ENCODE measurements at places on chromosomes 16 and 17.

DNA sequence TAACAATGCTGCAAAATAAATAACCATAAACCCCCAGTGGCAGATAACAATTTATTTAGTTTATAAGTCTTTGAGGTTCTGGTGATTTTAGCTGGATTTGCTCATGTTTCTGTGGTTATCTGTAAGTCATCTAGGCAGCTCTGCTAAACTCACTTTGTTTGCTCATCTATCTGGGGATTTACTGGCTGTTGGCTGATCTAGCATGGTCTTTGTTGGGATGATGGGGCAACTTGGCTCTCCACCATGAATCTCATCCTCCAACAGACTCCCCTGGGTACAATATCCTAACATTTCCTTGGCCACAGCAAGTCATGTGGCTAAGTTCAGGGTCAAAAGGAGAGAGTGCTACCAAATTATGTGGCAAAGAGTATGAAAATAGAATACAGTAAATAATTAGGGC, 359.3 kb downstream of the CA10 start:
- no peak for DNase-seq

GRCh38 chr17:75552425-75553294, 27.2 kb downstream of the LLGL2 start:
- DNase-seq = no peak

DNA sequence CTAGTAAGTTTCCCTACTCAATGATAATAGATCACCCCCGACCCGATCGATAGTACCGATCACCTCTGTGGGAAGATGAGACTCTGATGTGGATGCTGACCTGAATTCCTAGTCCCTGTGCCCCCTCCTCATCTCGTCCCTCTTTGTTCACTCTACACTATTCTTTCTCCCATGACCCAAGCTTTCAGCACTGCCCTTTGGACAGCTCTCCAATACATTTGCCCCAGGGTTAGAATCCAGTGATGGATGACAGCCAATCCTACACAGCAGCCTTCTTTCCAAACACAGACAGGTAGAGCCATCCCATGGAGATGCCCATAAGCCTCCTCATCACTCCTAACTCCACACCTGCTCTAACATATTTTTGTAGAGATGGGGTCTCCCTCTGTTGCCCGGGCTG, 141.1 kb downstream of the GSG1L start:
- DNase-seq = no peak

DNA sequence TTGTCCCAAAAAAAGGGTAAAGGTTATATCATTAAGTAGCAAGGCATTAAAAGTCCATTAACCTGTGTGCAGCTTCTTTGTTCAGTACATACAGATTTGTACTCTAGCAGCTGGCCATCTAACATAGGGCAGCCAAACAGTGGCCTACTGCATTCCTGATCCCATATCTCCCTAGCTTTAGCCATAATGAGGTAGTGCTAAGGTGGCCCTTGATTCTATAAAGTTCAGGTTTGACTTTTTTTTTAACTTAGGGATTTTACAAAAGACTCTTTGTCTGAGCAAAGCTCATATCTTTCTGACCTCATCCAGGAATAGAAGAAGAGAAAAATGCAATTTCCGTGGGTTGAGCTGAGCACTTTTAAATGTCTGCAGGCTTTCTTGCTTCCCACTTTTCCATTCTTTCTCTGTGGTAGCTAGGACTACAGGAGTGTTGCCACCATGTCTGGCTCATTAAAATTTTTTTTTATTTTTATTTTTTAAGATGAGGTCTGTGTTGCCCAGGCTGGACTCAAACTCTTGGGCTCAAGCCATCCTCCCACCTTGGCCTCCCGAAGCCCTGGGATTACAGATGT, 19.5 kb upstream of the CDC6 start:
- DNase-seq = no peak

DNA sequence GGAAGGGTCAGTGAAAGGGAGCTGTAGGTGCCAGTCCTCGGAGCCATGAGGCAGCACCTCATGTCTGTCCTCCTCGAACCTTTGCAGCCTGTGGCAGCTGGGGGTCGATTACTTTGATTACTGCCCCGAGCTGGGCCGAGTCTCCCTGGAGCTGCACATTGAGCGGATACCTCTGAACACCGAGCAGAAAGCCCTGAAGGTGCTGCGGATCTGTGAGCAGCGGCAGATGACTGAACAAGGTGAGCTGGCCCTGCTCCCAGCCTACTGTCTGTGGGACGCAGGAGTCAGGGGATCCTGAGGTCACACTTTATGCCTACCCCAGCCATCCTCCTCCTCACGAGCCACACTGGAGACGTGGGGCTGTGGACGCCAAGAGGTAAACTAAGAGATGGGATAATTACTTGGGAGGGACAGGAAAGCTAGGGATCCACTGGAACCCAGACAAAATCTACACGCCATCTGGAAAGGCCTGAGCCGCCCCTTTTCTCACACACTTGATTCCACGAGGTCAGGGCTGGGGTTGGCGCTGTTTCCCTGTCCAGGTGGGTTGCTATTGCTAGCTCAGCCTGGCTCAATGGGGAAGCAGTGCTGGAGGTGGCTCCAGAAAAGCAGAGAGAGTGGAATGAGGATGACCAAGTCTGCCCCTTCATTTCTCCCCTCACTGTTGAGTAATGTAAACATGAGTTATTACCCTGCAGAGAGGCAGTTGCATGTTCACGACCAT, 26.4 kb downstream of the NUP85 start:
- no peak for DNase-seq

GRCh38 chr17:17535957-17536356, 39.8 kb upstream of the RASD1 start:
- DNase-seq = no peak

DNA sequence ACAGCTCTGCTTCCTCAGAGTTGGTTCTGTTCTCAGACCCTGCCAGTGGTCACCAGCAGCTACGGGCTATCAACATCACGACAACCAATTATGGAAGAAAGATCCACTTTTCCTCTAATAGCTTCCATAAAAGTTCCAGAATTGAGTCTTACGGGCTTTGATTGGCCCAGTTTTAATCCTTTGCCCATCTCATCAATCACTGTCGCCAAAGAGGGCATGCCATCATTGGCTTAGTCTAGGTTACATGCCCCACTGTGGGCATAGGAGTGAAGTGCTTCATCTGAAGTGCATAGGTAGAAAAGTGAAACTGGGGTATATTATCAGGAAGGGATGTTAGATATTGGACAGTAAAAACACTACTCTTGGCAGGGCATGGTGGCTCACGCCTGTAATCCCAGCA, 76.6 kb upstream of the DHX40 start:
- DNase-seq = no peak

- DNase-seq = no peak
Observed at GRCh38 chr17:68318103-68318991, 27.1 kb downstream of the ARSG start.

- no peak for DNase-seq
Observed at GRCh38 chr17:59257101-59257500, 36.8 kb downstream of the GDPD1 start.

GRCh38 chr16:67087803-67088202, 21.9 kb upstream of the PHAF1 start:
- no peak for DNase-seq

- DNase-seq = peak; percentile 69
Observed at GRCh38 chr17:1228781-1229348, 41.4 kb upstream of the BHLHA9 start.

GRCh38 chr16:23920899-23921298, 85.1 kb downstream of the PRKCB start:
- DNase-seq = no peak

- peak; percentile 54 for DNase-seq
Observed at GRCh38 chr16:48158296-48158695, 2.5 kb upstream of the ABCC12 start.

GRCh38 chr16:54647725-54648221, 282.9 kb upstream of the IRX5 start:
- no peak for DNase-seq

GRCh38 chr17:43702637-43703036, 40.9 kb upstream of the MEOX1 start:
- DNase-seq = no peak

DNA sequence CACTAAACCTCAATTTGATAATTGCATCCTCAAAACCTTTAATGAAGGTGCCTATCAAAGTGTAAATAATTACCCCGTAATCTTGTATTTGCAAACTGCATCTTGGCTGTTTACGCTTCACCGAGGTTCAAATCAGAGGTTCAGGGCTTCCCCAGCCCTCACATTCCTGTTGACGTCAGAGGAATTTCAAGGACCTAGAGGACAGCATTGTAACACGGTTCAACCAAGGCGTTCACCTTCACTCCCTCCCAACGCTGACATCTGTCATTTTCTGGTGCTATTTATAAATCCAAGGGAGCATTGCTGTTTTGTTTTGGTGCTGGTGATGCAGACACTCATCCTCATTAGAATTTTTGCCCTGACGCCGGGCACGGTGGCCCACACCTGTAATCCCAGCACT, 691.6 kb upstream of the RBFOX1 start:
- no peak for DNase-seq

DNA sequence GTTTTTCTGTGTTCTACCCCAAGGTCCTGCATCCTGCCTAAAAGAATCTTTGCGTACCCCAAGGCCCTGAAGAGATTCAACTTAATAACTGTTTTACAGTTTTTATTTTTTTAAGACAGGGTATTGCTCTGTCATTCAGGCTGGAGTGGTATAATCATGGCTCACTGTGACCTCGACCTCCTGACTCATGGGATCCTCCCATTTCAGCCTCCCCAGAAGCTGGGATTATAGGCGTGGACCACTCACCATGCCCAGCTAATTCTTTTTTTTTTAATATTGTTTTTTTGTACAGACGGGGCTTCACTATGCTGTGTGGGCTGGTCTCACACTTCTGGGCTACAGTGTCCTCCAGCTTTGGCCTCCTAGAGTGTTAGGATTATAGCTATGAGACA, 9.3 kb upstream of the FAAP100 start:
- DNase-seq = no peak

DNA sequence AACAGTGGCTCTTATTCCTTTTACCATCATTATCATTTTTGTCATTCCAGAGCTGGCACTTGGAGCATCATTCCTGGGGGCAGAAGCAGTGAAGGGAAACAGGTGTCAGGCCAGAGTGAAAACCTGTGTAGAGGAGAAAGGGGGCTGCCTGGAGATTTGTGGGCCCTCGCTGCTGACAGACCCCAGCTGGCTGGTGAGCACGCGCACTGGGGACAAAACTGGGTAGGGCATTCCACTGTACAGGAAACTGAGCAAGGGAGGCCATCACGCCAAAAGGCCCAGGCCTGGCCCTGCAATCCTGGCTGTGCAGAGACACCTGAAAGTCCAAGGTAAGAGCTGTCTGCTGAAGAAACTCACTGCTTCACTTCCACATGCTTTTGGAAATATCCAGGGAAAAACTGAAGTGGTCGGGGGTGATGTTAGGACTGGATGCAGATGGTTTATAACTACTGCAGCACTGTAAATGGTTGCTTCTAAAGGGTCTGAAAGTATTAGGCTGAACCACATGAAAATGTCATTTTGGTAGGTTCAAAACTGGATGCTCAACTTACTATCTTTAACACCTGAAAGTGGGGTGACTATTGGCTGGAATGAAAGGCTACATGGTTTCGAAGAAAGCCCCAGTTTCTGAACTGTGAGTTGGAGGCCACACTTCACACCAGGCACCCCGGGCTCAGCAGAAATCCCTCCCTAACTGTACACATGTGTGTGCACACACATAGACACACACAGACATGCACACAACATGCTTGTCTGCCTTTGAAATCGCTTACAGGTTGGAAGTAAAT, 225.0 kb downstream of the C16orf78 start:
- peak; percentile 73 for DNase-seq

DNA sequence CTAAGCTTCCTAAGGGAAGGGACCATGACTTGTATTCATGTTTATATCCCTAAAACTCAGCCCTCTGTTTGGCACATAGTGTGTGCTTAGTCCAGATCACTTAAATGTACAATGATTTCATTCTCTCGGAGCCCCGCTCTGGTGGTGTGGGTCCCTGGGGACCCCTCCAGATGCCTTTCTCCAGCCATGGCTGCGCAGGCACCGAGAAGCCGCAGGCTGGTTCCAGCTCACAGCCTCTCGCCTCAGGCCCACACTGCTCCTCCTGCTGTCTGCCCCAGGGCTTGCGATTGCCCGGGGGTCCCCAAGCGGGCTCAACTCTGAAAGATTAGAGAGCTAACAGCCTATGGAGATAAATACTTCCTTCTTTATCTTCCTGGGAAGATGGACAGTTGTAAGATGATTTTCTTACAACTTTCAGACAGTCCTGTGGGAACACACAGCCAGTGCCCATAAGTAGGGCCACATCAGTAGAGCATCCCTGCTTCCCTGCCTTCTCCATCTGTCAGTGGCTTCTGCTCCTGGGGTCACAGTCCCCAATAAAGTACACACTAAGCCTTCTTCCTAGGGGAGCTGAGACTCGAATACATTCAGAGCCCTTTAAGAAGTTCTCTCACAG, 66.2 kb downstream of the CENPV start:
- DNase-seq = peak; percentile 68

DNA sequence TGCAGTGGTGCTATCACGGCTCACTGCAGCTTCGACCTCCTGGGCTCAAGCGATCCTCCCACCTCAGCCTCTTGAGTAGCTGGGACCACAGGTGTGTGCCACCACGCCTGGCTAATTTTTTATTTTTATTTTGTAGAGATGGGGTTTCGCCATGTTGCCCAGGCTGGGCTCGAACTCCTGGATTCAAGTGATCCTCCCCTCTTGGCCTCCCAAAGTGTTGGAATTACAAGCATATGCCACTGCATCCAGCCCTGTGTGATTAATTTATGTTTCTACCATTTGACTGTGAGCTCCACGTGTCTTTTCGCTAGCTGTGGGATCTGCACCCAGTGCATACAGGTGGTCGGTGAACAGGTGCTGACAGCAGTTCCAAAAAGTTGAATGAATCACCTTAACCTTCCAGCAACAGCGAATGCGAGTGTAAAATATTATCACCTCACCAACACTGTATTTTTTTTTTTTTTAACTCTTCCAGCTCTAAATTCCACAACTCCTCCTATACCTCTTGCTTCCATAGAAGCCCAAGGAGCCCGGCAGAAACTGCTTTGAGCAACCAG, 484 bp upstream of the NUDT7 start:
- DNase-seq = no peak

- no peak for DNase-seq
Observed at GRCh38 chr17:78844301-78845005, 3.8 kb upstream of the USP36 start.

GRCh38 chr16:10817963-10818941, at the start of gene TVP23A:
TVP23A (minus strand) TSS chr16:10818794; CDS start chr16:10818493, 301 bp downstream.
- DNase-seq = no peak

DNA sequence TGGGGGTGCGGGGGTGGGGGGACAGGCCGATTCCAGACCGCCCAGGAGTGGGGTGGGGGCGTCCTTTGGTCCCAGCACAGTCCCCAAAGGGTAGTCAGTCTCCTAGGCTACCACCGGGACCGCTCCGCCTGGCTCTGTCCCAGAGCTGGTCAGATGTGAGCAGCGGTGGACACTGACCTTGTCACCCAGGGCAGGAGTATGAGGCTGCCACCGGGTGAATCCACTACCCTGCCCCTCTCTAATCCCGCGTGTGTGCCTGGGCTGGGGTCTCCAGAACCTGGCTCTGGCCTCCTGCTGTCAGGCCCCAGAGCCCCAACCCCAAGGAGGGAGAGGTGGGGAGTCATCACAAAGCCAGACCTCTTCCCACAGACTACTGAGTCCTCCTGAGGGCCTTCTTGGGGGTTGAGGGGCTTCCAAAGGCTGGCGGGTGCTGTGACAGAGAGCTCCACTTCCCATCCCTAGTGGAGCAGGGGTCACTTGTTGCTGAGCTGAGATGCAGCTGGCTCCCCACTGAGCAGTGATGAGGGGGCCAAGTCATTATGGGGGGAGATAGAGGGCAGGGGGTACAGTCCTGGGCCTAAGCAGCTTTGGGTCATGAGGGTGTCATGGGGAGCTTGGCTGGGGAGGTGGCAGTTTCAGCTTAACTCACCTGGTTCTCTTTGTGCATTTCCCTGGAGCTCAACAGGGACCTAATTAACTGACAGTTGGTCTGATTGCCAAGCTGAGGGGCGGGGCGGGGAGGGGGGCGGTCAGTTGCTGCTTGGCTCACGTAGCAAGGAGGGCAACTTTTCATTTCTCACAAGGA, 1.2 kb downstream of the PPP1R1B start:
- no peak for DNase-seq

Measured in GM13977 (cell line).